Thymus (tissue), 14 donors: ENCODE measurements at places on chromosomes 2 and 18. TPM values are rescaled to one million over a fixed set of nuclear protein-coding genes. Genes with fewer than 3 reads are reported as not detected.
A peak's percentile ranks its signal among the peaks of the same experiment; 100 is the strongest.

Gene GAD1
- 1.0 TPM for total RNA-seq

GRCh38 chr18:76361219-76361618 lies 133.8 kb downstream of the ZNF516 start:
- no peak overlapping the region for H3K27ac ChIP-seq
- DNase-seq = no peak
- H3K27me3 ChIP-seq = no peaks in the 10 kb centered on the region
- no peaks in the 10 kb centered on the region for H3K4me1 ChIP-seq

- H3K4me3 ChIP-seq = no peak overlapping the region
- H3K27ac ChIP-seq = peak overlapping the region; percentile 16
- no peaks in the 10 kb centered on the region for H3K27me3 ChIP-seq
- peaks cover 3% of the 10 kb centered on the region for H3K4me1 ChIP-seq
- no peak for DNase-seq
Observed at GRCh38 chr2:11819235-11819729, 72.8 kb downstream of the LPIN1 start.

- H3K4me1 ChIP-seq = no peaks in the 10 kb centered on the region
- H3K4me3 ChIP-seq = no peak overlapping the region
- H3K27me3 ChIP-seq = no peaks in the 10 kb centered on the region
Observed at GRCh38 chr18:21316296-21316695, 74.3 kb downstream of the GREB1L start.

Gene IL36G
- total RNA-seq = 0.24 TPM

DNA sequence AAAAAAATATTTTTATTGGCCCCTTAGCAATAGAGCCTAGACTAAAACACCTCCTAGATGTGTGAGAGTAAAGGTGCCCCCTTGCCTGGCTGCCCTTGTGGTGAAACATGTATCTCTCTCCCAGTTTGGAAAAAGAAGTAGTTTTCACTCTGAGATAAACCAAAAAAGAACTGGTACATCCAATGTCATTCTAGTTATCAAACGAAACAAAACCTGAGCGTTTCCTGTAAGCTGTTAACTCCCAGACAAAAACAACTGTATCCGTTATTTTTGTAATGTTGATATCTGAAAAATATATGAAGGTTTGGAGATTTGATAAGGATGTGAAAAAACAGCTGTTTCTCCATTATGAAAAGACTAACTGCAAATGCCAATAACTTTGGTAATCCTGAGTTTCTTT lies 24.3 kb downstream of the HEATR5B start:
- H3K27me3 ChIP-seq = no peaks in the 10 kb centered on the region
- peaks cover 12% of the 10 kb centered on the region for H3K36me3 ChIP-seq
- H3K4me3 ChIP-seq = no peak overlapping the region

Gene SPP2
- 0.05 TPM for total RNA-seq

- H3K36me3 ChIP-seq = no peaks in the 10 kb centered on the region
- H3K4me3 ChIP-seq = no peak overlapping the region
- H3K27ac ChIP-seq = no peak overlapping the region
Observed at GRCh38 chr18:31294199-31294747, 23.7 kb upstream of the DSG1 start.

DNA sequence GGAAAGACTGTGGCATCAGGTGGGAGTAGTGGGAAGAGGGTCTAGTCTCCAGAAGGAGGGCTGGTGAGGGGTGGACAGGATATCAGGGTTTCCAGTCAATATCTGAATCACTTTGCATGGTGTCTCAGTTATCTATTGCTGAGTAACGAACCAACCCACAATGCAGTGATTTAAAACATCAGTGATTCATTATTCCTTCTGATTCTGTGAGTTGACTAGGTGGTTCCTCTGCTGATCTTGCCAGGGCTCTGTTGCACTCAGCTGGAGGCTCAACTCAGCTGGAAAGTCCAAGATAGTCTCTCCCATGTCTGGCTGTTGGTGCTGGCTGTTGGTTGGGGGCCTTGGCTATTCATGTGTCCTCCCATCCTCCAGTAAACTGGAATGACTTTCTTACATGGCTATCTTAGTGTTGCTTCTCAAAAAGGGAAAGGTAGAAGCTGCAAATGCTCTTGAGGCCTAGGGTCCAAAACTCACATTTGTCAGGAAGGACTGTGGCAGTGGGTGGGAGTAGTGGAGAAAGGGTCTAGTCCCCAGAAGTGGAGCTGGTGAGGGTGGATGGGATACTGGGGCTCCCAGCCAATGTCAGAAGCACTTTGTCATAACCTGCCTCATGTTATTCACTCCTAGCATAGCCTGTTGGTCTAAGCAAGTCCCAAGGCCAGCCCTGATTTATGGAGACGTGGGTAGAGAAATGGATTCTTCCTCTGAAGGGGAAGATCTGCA lies 13.9 kb downstream of the IL1F10 start:
- no peak overlapping the region for H3K27ac ChIP-seq
- no peak overlapping the region for H3K4me3 ChIP-seq
- no peaks in the 10 kb centered on the region for H3K4me1 ChIP-seq

DNA sequence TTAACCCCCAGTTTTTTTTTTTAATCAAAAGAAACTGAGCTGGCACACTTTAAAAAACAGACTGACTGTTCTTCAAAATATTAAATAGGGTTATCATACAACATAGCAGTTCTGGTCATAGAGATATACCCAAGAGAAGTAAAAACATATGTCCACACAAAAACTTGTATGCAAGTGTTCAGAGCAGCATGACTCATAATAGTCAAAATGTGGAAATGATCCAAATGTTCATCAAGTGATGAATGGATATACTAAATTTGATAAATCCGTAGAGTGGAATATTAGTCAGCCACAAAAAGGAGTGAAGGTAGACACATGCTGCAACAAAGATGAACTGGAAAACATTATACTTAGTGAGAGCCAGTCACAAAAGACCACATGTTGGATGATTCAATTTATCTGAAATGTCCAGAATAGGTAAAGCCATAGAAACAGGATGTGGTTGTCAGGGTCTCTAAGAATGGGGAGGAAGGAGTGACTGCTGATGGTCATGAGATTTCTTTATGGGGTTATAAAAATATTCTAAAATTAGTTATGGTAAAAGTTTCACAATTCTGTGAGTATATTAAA lies 5.1 kb downstream of the SMIM21 start:
- no peak overlapping the region for H3K27ac ChIP-seq
- H3K4me1 ChIP-seq = no peaks in the 10 kb centered on the region
- H3K27me3 ChIP-seq = no peaks in the 10 kb centered on the region
- no peak overlapping the region for H3K4me3 ChIP-seq
- no peaks in the 10 kb centered on the region for H3K36me3 ChIP-seq

- no peak for DNase-seq
- H3K36me3 ChIP-seq = no peaks in the 10 kb centered on the region
- H3K27me3 ChIP-seq = no peaks in the 10 kb centered on the region
- H3K4me3 ChIP-seq = no peak overlapping the region
- no peak overlapping the region for H3K27ac ChIP-seq
Observed at GRCh38 chr2:100541404-100541803, 21.4 kb upstream of the PDCL3 start.

GRCh38 chr2:81206216-81206615 lies 901.7 kb upstream of the LRRTM1 start:
- DNase-seq = no peak
- no peak overlapping the region for H3K4me3 ChIP-seq
- H3K27me3 ChIP-seq = no peaks in the 10 kb centered on the region
- no peaks in the 10 kb centered on the region for H3K36me3 ChIP-seq
- no peak overlapping the region for H3K27ac ChIP-seq

DNA sequence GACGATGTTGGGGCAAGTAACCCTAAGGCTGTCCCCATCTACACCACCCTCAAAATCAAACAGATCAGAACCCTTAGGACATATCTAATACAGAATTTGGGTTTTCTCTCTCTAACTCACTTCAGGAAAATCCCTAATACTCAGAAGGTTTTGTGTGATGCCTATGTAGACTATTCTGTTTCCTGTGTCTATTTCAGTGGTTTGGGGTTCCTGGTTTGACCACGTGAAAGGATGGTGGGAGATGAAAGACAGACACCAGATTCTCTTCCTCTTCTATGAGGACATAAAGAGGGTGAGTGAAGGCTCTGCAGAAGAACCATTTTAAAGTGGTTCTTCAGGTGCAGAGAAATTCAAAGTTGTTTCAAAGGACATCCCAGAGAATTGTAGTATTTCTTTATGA lies 16.3 kb downstream of the SULT1C2 start:
- no peaks in the 10 kb centered on the region for H3K27me3 ChIP-seq
- no peak overlapping the region for H3K27ac ChIP-seq
- H3K4me3 ChIP-seq = no peak overlapping the region
- H3K4me1 ChIP-seq = no peaks in the 10 kb centered on the region

DNA sequence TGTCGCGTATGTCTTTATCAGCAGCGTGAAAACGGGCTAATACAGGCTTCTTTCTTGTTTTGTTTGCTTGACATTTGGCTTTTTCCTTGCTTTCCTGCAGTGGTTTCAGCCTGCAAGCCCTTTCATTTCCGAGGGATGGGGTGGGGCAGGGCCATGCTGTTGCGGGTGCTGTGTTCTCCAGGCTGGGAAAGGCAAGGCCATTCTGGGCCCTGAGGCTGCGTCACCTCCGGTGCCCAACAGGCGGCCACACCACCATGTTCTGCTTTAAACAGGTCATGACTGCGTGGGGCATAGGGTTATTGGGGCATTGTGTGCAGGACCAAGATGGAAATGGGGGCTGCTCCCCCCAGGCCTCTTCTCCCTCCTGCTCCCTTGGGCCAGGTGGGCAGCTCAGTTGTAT lies 38.6 kb upstream of the PLB1 start:
- no peak for DNase-seq
- no peaks in the 10 kb centered on the region for H3K4me1 ChIP-seq
- H3K4me3 ChIP-seq = no peak overlapping the region
- no peaks in the 10 kb centered on the region for H3K27me3 ChIP-seq
- H3K36me3 ChIP-seq = no peaks in the 10 kb centered on the region
- no peak overlapping the region for H3K27ac ChIP-seq

Gene ACMSD
- total RNA-seq = not detected

GRCh38 chr2:161371869-161372268 lies 44.2 kb upstream of the TBR1 start:
- H3K27me3 ChIP-seq = no peaks in the 10 kb centered on the region
- H3K4me3 ChIP-seq = no peak overlapping the region
- H3K4me1 ChIP-seq = no peaks in the 10 kb centered on the region
- H3K36me3 ChIP-seq = no peaks in the 10 kb centered on the region

Gene IGFBP5
- 6.6 TPM for total RNA-seq

Gene POLR1A
- 8.9 TPM for total RNA-seq
